ENCODE measurements at places on chromosomes 13 and 19.

DNA sequence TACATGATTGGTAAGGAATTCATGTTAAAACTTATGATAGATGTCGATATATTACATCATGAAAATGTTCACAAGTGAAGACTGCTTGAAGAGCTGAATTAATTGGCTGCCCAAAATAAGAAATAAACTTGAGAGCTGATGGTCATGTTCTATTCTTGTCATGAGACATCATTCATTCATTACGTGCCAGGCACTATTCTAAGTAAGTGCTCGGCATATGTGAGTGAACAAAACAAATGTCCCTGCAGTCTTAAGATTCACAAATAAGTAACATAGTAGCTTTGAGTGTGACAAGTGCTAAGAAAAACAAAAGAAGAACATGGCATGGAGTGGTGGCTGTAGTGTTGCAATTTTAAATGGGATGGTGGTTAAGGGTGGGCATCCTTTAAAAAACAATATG lies 329.3 kb downstream of the SUCLA2 start:
- no peak for DNase-seq

DNA sequence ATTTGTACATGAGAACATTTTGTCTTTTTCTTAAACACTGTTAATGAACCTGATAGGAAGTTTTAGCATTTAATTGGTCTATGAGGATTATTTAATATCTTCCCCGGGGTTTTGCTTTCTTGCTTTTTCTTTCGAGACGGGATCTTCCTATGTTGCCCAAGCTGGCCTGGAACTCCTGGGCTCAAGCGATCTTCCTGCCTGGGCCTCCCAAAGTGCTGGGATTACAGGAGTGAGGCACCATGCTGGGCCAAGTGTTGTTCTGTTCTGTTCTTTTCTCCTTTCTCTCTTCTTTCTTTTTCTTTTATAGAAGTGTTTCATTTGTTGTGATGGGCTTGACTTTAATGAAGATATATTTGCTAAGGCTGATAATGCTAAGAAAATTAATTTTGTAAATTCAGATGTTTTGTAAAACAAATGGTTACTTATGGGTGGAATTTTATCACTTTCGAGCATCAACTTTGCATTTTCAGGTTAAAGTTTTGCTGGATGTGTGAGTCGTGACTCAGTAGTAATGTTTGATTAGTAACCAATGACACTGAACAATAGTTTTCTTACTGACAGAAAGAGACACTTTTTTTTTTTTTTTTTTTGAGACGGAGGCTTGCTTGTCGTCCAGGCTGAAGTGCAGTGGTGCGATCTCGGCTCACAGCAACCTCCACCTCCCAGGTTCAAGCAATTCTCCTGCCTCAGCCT lies 2.2 kb downstream of the PAN3 start:
- DNase-seq: no peak

DNA sequence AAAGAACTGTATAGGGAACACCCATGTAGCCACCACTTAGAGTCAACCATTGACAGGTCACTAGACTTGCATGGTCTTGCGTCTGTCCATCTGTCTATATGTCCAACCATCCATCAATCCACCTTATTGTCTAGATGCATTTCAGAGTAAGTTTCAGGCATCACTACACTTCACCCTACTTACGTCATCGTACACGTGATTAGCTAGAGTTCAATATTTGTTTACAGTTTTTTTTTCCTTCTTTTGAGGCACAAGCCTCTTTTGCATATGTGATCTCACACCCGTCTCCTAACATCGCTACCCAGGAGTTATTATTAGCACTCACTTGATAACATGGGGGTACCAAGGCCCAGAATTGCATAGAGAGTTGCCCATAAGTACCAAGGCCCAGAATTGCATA lies 6.9 kb downstream of the CACNG7 start:
- DNase-seq: no peak

DNA sequence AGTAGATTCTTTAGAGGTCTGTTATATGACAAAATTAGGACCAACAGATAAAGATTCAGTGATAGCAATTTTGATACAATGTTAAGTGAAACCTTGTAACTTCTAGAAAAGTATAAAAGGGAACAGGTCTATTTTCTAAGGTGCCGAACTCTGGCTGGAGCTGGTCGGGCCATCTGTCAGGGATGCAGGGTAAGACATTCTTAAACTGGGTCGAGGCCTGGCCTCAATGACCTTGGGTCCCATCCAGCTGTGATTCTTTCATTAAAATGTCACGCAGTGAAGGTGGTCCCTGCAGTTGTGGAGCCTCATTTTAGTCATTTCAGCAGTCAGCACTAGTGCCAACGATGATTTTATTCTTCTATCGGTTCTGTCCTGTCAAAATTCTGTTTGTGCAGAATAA lies 271.9 kb upstream of the SPRY2 start:
- DNase-seq: no peak

DNA sequence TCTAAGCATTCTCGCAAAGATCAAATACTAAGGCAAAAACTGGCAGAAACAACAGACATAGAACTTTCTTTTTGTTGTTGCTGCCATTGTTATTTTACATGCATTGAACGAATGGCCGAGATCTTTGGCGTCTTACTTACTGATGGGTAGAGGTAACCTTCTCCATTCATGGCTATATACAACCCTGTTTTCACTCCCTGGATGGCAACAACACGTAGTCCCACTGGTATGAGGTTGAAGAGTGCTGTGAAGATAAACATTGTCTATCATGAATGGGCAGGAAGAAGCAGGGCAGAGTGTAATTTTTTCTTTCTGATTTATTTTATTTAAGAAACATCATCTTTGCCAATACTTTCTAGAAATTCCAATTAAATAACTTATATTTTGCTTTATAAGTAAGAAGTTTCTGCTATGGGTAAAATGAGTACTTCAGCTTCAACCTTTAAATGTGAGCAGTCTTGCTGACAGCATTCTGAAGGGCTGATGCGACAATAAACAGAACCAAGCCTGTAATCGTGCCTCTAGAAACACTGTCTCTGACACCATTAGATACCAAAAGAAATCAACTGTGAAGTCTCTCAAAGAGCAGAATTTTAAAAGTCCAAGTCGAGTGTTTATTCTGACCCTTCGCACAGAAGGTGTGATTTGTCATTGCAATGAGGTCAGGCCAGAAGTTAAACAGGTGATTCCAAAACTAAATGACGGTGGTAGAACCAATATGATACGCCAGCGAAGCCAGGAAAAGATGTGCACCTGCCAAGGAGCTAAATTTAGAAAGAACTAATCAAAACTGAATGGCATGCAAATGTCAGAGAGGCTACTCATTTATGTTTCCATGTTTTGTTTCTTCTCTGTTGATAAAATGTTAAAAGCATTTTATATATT lies 416.4 kb downstream of the ITGBL1 start:
- DNase-seq: no peak

DNA sequence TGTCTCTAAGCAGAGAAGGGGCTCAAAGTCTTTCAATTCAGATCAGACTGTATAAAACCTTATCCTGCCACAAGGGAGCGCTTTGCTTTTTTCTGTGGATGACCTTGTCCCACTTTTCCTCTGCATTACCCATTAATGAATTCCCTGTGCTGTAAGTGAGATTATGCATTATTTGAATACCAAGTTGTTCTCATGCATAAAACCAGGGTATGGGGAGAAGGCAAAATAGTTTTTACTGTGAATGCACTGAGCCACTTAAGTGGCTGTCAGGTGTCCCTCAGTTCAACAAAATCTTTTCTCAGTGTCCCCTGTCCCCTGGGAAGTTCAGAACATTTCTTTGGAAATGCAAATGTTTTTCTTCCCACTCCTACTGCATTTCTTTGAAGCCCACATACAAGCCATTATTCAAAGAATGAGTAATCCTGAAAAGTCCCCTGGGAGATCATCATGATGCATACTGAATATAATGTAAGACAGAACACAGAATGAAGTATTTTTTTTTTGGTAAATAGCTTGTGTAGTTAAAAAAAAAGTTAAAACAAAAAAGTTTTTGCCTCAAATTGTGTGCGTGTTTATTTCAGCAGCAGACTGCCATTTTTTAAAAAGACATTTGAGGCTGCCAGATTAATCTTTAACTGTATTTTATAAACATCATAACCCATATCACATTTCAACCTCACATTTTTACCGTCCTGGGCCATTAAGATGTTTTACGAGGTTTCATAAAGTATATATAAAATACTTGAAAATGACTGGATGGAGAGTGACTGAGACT lies 506.7 kb upstream of the PCDH9 start:
- DNase-seq: no peak

- no peak for DNase-seq
These were observed 63.3 kb downstream of the POU4F1 start for GRCh38 chr13:78540058-78540457.

GRCh38 chr13:39988351-39988750 lies 332.9 kb downstream of the COG6 start:
- DNase-seq: no peak

DNA sequence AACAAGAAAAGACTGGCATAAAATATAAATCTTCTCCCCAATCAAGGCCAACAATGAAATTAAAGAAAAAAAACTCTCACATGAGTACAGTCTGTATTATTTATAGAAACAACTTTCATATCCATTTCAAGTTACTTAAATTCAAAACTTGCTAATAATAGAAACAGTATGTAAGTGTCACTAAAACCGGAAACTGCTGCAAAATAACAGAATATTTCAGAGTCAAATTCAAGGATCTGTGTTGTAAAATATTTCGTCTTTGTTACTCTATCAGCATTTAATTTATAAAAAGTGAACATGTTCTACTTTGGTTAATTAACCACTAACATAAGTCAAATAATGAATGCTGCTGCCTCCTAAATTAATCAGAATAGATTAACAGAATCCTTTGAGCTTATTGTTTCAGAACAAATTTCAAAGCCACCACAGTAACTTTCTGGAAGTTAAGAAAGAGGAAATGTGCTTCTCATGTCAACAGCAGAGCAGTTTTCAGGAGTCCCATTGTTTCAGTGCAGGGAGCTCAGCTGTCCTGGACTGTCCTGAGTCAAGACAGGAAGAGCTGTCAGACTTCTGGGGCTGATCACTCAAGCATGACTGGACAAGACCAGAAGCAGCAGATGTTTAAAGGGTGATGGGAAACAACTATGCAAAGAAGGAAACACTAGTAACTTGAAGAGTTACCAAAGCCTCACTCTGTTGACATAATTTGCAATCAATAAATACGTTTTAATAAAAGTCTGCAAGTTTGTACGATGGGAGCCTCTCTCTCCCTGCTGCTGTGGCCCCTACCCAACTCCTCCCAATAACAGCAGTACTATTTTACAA lies 76.9 kb downstream of the FOXO1 start:
- DNase-seq: no peak

GRCh38 chr13:99123101-99124045 lies 77.3 kb upstream of the UBAC2 start:
- no peak for DNase-seq

GRCh38 chr13:66933994-66934393 lies 296.1 kb downstream of the PCDH9 start:
- no peak for DNase-seq

- no peak for DNase-seq
These were observed 68.6 kb downstream of the NDFIP2 start for GRCh38 chr13:79549355-79550106.

DNA sequence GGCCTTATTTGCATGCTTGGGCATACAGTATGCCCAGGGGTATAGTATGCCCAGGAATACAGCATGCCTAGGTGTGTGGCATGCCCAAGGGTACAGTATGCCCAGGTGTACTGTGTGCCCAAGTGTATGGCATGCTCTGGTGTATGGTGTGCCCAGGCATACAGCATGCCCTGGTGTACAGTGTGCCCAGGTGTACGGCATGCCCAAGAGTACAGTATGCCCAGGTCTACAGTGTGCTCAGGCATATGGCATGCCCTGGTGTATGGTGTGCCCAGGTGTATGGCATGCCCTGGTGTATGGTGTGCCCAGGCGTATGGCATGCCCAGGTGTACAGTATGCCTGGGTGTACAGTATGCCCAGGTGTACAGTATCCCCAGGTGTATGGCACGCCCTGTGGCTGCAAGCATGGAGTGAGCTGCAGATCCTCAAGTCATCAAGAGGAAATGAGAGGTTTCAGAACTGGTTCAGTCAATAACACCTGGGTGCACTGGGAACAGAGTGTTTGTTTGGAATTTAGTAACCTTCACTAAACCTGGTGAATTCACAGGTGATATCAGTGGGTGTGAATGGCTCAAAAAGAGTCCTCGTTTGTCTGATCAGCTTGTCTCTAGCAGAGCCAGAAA lies 7.8 kb upstream of the C13orf42 start:
- no peak for DNase-seq

GRCh38 chr13:44188257-44188656 lies 185.4 kb upstream of the SERP2 start:
- DNase-seq: no peak

- no peak for DNase-seq
These were observed 36.4 kb upstream of the EHD2 start for GRCh38 chr19:47676811-47677210.

- no peak for DNase-seq
These were observed 2.5 kb upstream of the S1PR4 start for GRCh38 chr19:3175781-3176714.
